ENCODE measurements at places on chromosomes 5 and 9.

DNA sequence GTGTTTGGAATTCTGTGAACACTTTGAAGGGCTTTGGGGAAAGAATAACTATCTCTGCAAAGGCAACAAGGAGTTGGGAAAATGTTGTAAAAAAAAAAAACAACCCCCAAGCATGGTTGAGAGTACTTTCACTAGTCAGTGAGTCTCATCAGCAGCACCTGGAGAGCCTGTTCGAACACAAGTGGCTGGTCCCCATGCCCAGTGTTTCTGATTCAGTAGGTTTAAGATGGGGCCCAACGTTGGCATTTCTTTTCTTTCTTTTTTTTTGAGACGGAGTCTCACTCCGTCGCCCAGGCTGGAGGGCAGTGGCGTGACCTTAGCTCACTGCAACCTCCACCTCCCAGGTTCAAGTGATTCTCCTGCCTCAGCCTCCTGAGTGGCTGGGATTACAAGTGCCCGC is 59.5 kb downstream of the KLF4 start:
- DNase-seq, result no peak

- DNase-seq, result no peak
These were observed 86.6 kb downstream of the FEM1C start for GRCh38 chr5:115458003-115458409.

GRCh38 chr5:9362600-9362999 is 183.3 kb downstream of the SEMA5A start:
- DNase-seq, result no peak

DNA sequence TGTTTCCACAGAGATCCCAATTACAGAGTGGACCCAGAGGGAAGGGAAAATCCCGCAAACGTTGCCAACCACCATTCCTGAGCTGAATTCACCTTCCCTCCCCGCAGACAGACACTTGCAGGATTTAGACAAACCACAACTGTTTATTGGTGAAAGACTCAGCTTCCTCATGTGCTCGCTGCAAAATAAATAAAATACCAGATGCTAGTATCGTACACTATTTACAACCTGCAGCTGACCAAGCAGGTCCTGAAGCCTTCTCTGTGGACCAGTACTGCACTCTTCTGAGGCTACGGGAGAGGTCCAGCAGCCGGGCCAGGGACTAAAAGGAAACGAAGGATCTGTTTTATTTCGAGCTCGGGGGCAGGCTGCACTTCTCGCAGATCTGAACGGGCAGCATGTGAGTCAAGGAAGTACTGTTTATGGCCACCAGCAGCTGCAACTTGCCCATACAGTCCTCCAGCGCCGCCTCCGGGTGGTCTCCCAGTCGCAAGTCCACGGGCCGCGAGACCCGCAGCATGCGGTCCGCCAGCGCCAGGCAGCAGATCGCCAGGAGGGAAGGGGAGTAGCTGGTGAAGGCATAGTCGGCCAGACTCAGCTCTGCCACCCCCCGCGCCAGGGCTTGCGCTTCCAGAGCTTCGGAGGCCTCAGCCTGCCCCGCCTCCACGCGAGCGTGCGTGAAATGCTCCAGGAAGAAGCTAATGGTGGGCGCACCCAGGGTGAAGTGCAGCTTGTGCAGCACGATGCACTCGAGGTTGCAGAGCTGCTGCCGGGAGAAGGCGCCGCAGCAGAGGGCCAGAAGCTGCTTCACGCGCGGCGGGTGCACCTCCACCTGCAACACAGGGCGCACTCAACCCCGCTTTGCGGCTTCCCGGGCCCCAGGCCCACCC is 2.1 kb downstream of the CCNO start:
- no peak for DNase-seq

DNA sequence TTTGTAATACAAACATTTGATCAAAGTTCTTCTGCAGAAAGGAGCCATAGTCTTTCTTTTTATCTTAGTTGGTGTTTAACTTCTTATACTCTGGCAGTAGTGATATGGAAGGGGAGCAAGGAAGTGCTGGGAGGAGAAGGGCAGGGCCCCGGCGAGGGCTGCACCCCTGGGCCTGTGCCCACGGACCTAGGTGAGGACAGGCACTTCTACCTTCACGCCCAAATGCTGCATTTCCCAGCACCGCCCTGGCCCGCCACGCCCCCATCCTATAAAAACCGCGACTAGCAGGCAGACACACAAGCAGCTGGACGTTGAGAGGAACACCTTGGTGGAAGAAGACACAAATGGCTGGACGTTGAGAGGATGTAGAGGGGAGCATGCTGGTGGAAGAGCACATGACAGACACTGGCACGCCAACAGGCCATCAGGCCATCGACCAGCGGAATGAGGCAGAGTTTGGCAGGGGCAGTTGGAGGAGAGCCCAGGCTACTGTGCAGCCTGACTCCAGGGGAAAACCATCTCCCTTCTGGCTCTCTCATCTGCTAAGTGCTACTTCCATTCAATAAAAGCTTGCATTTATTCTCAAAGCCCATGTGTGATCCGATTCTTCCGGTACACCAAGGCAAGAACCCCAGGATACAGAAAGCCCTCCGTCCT is 81.5 kb upstream of the C9orf72 start:
- DNase-seq, result no peak

- DNase-seq, result no peak
These were observed 107.4 kb upstream of the LHFPL2 start for GRCh38 chr5:78755822-78756429.

GRCh38 chr5:164010900-164011299 is 505.5 kb downstream of the MAT2B start:
- no peak for DNase-seq

GRCh38 chr5:80796846-80797245 is 142.1 kb upstream of the DHFR start:
- no peak for DNase-seq

- DNase-seq, result no peak
These were observed 17.2 kb upstream of the CCDC112 start for GRCh38 chr5:115313632-115314031.

- DNase-seq, result peak; percentile 27
These were observed 13.5 kb upstream of the KIF27 start for GRCh38 chr9:83934569-83935275.

GRCh38 chr9:1320051-1320557 is 269.9 kb downstream of the DMRT2 start:
- DNase-seq, result no peak

DNA sequence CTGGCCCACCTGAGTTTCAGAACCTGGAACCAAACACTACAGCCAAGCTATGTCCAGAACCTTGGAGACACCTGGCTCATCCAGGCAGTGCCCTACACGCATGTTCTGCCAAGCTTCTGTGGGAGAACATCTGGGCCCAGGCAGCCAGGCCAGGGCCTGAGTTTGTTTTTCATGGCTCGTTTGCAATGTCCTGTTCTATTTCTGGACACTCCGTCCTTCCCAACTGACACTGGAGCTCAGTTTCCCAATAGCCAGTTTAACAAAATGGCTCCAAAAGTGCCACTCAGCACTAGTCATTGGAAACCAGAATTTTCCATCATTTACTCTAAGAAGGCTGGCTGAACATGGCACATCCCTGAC is 38.6 kb downstream of the SH3RF2 start:
- DNase-seq, result no peak

DNA sequence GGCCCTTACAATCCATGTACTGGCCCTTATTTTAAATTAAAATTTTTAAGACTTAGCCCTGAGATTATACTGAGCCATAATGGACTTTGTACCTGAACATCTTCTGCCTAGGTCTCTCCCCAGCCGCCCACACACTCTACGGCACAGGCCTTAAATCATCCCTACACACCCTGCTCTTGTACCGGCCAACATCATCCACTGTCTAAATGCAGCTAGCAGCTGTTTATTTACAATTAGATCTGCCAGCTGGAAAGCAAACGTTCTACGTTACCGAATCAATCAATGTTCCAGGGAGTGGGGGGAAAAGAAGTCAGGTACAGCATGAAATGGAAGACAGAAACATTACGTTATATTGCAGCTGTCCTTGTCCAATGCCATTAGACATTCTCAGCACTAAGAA is 88.4 kb upstream of the GRAMD2B start:
- no peak for DNase-seq

- DNase-seq, result no peak
These were observed 85.7 kb upstream of the ARRDC3 start for GRCh38 chr5:91468651-91469422.

- DNase-seq, result no peak
These were observed 70.3 kb downstream of the CTSL start for GRCh38 chr9:87796196-87796595.

- DNase-seq, result no peak
These were observed 6.7 kb upstream of the PHF2 start for GRCh38 chr9:93569621-93570174.

- no peak for DNase-seq
These were observed 4.3 kb upstream of the EMB start for GRCh38 chr5:50445296-50445949.

DNA sequence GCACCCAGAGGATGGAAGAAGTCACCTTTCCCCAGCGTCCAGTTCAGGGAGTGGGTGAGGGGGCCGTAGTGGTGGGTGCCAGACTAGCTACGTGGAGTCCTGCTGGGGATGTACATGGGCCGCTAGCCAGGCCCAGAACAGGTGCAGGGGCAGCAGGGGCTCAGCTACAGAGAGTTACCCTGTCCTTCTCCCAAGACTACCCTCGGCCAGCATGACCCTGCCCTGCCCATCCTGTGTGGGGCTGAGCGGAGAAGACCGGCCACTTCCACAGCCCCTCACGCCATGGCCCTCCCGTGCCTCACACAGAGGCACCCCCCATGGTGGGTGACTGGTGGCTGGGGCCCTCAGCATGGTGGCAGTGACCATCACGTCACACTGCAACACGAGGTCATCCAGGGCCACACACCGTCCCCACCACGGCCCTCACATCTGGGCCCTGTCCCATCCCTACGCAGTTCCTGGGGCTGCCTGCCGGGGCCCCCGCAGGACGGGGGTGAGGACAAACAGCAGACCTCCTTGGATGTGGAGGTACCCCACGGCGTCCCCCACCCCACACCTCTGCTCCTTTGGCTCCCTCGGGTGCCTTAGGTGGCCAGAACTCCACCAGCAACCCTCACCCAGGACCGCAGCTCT is 977 bp upstream of the DPP7 start:
- no peak for DNase-seq

DNA sequence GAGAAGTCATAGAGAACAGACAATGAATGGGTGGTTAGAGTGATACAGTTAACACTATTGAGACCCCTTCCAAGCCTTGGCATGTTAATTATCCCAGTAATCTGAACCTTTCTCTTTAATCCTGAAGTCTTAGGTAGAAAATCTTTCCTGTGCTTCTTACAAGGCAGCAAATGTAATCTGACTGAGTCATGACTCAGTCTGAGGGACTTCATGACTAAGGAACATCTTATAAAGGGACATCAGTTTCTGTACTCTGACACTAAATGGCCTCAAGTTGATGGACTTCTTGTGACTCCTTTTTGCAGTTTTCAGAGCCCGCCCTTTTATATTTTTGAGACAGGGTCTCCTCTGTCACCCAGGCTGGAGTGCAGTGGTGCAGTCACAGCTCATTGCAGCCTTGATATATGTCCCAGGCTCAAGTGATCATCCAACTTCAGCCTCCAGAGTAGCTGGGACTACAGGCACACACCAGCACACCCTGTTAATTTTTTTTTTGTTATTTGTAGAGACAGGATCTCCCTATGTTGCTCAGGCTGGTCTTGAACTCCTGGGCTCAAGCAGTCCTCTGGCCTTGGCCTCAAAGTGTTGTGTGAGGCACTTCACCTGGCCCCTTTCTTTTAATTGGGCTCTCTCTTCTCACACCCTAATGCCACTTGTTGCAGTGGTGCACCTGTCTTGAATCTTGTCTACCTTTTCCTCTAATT is 9.5 kb downstream of the EXOSC3 start:
- no peak for DNase-seq

DNA sequence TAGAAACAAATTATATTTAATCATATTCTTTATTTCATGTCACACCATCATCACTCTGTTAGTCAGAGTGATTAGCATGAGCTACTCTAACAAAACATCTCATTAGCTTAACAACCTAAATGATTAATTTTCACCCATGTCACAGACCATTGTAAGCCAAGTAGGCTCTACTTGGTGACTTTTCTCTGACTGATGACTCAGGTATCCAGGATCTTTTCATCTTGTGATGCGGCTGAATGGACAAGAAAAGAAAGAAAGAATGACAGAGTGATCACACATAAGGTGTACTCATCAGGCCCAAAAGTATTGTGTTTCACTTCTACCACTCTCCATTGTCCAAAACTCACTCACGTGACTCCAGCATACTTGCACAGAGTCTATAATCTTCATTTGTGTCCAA is 299.3 kb downstream of the ANXA1 start:
- DNase-seq, result no peak

DNA sequence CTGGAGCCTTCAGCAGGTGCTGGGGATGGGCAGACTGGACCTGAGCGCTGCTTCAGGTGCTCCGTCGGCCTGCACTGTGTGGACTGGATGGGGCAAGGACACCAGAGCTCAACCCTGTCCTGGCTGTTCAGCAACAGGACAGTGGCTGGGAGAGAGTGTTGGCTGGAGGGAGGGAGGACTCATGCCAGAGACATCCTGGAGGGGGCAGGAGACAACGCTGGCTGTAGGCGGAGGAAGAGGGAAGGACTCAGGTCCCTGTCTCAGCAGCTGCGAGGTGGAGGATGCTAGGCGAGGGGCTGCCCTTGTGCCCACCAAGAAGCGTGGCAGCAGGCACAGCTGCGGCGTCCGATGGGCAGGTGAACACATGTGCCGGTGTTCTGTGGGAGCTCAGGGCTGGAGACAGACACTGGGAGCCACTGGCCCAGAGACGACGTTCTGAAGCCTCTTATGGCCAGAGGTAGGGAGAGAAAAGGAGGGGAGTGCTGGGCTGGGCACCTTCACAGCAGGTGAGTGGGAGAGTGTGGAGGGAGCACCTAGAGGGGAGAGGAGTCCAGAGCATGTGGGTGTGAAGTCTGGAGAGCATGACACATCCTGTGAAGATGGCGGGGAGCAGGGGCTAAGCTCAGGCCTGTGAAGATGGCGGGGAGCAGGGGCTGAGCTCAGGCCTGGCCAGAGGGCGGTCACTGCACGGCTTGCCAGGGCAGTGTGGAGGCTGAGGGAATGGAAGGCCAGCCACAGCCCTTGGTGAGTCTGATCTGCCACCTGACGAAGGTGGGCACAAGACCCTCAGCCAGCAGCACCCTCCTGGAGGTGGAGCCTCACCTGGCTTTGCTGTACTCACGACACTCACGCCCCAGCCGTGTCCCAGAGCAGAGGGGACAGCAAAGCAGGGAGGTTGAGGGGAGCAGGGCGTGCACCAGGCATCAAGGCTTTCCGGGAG is 79.1 kb upstream of the FCN1 start:
- DNase-seq, result no peak

- DNase-seq, result no peak
These were observed 99.7 kb downstream of the THBS4 start for GRCh38 chr5:80134876-80135275.

DNA sequence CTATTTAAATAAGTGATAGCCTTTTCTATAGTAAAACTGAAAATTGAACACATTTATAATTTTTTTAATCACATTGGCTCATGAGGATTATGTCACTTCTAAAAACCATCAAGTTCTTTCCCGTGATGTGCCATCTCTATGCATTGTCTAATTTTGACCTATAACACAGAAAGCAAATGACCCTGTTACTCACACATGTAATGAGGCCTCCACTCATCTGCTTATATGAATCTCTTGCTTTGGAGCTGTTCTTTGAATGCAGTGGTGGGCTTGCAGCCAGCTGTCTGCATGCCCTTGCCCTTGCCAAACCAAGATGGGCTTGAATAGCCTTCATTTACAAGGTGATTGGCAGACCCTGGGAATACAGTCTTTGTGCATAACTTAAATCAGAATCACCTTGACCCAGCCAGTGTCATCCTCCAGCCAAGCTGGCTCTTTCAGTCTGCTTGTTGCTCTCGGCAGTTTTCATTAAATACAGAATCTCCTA is 163.2 kb downstream of the TRIO start:
- DNase-seq, result no peak

- no peak for DNase-seq
These were observed 212.8 kb downstream of the GNA14 start for GRCh38 chr9:77435277-77435676.

GRCh38 chr9:78261403-78262001 is 25.6 kb downstream of the CEP78 start:
- no peak for DNase-seq

Data from HS-27A (cell line).